ENCODE measurements at places on chromosomes 6 and 20.

- DNase-seq = peak; percentile 9
These were observed at the start of gene BCAS4 for GRCh38 chr20:50794846-50795634. TSS of gene BCAS4 (plus strand) at chr20:50795061. CDS start at chr20:50795084, 23 bp downstream.

DNA sequence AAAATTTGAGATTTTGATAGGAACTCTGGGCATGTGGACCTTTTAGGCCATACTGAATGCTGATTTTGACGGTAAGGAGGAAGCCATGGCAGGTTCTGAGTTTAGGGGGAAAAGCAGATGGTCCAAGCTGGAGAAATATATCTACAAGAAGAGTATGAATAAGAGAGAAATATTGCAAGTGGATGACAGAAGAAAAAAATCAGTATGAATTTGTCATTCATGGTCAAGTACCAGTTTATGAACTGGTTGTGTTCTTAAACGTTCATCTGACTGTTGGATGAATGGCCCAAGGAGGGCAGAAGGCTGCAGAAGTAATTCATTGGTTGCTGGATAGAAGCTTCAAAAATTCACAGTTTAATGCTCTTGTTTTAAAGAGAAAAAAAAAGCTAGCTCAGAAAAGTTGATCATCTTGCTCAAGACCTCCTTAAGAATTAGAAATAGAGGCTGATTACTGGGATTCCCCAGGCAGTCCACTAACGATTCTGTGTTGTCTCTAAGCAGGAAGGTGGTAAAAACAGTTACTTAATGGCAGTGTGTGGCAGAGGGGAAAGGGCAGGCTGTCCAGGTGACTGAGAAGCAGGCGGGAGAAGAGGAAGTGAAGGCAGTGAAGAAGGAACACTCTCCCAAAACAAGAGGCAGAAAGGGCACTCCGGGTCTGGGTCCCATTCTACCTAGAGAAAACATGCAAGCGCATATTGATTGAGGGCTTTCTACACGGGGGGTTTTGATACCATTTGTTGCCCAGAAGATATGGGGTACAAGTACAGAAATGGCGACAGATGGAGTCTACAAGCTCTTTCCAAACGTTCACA is 2.0 kb upstream of the DUSP22 start:
- no peak for DNase-seq

DNA sequence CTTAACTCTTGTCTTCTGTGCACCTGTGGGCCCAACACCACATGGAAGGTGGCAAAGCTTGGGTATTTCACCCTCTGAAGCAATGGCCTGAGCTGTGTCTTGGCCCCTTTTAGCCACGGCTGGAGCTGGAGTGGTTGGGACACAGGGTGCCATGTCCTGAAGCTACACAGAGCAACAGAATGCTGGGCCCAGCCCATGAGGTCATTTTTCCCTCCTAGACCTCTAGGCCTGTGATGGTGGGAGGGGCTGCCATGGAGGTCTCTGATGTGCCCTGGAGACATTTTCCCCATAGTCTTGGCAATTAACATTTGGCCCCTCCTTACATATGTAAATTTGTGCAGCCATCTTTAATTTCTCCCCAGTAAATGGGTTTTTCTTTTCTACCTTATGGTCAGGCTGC is 620.8 kb downstream of the RFPL4B start:
- no peak for DNase-seq

DNA sequence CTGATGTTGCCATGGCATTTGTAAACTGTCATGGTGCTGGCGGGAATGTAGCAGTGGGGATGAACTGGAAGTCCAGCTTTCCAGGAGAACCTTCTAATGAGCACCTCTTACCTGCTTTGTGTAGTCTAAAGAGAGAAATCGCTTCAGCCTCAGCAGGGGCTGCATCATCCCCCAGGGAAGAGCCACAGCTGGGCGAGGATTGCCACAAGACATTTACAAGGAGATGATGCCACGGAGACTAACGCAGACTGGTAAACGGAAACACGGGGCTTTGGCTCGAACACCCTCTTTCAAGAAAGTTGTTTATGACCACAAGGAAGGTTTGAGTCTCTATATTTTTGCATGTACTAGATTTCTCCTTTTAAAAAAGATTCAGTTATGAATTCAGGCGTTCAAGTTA is 72.9 kb downstream of the CDH26 start:
- DNase-seq = no peak

- DNase-seq = no peak
These were observed 322.8 kb upstream of the GJE1 start for GRCh38 chr6:141809901-141810300.

DNA sequence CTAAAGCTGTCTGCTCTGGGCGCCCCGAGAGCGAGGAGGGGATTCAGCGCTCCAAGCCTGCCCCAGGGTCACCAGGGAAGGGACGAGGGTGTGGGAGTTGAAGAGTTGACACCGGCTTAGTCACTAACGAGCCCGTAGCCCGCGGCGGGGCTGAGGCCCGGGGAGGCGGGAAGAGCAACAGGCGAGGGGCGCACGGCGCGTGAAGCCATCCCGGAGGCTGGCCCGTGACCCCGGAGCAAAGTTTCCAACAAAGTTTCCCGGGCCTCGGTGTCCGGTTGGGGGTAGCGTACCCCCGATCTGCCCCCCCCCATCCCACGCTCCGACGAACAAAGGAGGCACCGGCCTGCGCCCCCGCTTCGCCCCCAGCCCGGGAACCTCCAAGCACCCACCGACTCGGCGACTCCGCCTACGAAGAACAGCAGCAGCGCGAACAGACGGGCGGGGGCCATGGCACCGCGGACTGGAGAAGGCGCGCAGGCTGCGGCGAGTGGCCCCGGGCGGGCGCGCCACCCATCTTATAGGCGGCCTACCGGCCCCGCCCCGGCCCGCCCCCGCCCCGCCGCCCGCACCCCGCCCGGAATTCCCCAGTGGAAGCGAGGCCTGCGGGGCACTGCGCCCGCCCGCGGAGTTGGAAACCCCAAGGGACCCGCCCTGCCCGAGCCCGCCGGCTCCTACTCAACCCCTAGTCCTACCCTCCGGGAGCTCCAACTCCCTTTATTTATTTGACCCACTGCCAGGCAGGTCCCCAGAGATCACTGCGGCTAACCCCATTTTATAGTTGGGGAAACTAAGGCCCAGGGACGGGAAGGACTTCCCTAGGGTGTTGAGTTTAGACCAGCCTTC is at the start of gene SDC4:
SDC4 (minus strand) TSS at position 489 of the 843 bp plus-strand sequence; CDS start at position 449, 40 bp downstream.
- no peak for DNase-seq

- DNase-seq = no peak
These were observed 86.4 kb upstream of the RIPOR2 start for GRCh38 chr6:25022140-25022553.

GRCh38 chr20:815914-816606 is 17.5 kb upstream of the FAM110A start:
- DNase-seq = peak; percentile 23

DNA sequence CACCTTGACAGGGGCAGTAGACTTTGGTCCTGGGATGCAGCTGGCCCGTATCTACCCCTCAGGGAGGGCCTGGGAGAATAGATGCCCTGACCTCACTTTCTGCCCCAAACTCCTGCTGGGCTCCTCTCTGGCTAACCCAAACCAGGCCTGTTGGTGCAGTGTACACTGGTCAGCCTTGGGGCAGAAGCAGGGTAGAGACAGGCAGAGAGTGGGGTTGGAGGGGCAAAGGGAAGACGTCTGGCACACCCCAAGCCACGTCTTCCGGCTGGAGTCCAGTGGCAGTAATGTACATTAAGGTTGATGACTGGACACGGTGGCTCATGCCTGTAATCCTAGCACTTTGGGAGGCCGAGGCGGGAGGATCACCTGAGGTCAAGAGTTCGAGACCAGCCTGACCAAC is 9.3 kb downstream of the DDR1 start:
- DNase-seq = no peak

- no peak for DNase-seq
These were observed 30.0 kb upstream of the ZNF133 start for GRCh38 chr20:18258126-18258860.

DNA sequence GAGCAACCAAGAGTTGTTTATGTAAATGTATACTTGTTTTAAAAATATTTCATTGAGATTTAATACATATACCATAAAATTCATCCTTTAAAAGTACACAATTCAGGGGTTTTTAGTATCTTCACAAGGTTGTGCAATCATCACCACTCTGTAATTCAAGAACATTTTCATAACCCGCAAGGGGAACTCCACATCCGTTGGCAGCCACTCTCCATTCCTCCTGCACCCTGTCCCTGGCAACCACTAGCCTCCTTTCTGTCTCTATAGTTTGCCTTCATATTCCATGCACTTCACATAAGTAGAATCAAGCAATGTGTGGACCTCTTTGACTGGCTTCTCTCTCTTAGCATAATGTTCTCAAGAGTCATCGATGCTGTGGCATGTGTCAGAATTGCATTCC is 104.2 kb upstream of the PDE10A start:
- no peak for DNase-seq

GRCh38 chr6:132746048-132746447 is 11.7 kb downstream of the VNN2 start:
- no peak for DNase-seq

DNA sequence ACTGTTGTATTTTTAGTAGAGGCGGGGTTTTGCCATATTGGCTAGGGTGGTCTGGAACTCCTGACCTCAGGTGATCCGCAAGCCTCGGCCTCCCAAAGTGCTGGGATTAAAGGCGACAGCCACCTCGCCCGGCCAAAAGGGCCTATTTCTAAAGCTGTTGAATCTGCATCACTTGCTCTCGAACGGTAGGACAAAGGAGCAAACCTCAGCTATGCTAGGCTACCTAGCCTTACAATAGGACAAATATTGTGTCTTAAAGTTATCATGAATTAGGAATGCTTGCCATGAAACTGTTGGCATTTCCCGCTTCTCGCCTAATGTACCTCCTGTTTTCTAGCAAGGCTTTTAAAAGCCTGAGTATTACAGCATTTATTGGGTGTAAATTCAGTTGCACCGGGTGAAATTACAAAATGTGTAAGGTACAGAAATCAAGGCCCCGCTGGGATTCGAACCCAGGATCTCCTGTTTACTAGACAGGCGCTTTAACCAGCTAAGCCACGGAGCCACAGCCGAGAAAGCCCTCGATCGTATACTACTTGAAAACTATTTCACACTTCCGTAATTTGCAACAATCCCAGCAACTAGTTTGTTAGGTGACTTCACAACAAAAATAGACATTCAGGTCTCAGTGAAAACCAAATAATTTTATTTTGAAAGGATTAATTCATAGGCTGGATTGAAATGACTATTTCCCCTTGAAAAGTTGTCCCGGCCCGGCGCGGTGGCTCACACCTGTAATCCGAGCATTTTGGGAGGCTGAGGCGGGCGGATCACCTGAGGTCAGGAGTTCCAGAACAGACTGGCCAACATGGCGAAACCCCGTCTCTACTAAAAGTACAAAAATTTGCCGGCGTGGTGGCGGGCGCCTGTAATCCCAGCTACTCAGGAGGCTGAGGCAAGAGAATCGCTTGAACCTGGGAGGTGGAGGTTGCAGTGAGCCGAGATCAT is 211.6 kb upstream of the ZNF184 start:
- DNase-seq = peak; percentile 8

DNA sequence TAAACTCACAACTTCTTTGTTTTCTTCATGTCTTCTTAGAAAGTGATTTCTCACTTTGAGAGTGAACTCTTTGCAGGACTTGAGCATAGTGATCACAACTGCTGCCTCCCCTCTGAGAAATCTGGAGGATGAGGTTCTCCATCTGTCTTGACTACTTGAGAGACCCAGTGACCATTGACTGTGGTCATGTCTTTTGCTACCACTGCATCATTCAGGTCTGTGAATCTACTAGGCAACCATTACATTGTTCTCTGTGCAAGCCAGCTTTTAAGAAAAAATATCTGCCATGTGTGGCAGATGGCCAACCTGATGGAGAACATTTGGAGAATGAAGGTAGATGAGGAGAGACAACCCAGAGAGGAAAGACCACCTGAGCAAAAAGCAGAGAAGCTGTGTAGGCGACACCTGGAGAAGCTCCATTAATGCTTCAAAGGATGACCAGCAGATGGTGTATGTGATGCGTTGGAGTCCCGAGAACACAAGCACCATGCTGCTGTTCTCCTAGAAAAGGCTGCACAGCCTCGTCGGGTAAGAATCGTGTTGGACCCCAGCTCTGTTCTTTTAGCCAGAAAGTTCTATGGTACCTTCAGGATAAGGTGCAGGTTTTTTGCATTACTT is 25.1 kb upstream of the TRIM26 start:
- no peak for DNase-seq

GRCh38 chr20:10982692-10983091 is 308.9 kb upstream of the JAG1 start:
- DNase-seq = no peak

Measured in DMS79 (cell line).